ENCODE measurements at places on chromosomes 3 and 15. TPM values are rescaled to one million over a fixed set of nuclear protein-coding genes. Genes with fewer than 3 reads are reported as not detected.

Gene NSMCE3
- 6.9 TPM for total RNA-seq

- no peaks in the 10 kb centered on the region for H3K27me3 ChIP-seq
- H3K36me3 ChIP-seq: no peaks in the 10 kb centered on the region
- DNase-seq: no peak
- no peak overlapping the region for H3K27ac ChIP-seq
- no peaks in the 10 kb centered on the region for H3K4me1 ChIP-seq
These were observed 67.4 kb upstream of the SAMMSON start for GRCh38 chr3:69932087-69932486.

Gene KNG1
- total RNA-seq: not detected

GRCh38 chr3:35262406-35262805, 376.9 kb upstream of the ARPP21 start:
- no peaks in the 10 kb centered on the region for H3K4me1 ChIP-seq
- no peaks in the 10 kb centered on the region for H3K27me3 ChIP-seq
- no peak overlapping the region for H3K4me3 ChIP-seq
- no peak overlapping the region for H3K27ac ChIP-seq

- H3K27me3 ChIP-seq: no peaks in the 10 kb centered on the region
- H3K4me3 ChIP-seq: peak overlapping the region; percentile 84
- peaks cover 3% of the 10 kb centered on the region for H3K4me1 ChIP-seq
- H3K27ac ChIP-seq: no peak overlapping the region
These were observed 569 bp downstream of the TMEM266 start for GRCh38 chr15:76060118-76060989.

DNA sequence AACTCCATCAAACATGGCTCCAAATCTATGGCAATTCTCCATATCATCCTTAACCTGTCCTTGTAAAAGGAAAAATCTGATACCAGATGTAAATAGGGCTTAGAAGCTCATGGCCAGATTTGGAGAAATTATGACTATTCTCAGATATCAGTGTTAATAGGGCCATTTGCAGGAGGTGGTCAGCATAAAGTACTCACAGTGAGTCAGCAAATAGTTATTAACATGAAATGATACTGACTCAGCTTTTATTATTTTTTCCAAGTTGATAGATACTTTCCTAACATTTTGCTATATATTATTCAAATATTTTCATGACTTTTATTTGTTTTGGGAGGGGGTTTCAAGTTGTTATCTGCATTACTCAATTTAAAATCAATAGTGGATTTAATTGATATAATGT, 255.8 kb downstream of the MFSD1 start:
- H3K4me1 ChIP-seq: no peaks in the 10 kb centered on the region
- H3K36me3 ChIP-seq: no peaks in the 10 kb centered on the region
- DNase-seq: no peak

Gene GYG1
- 31.5 TPM for total RNA-seq

Gene CHP1
- 87.0 TPM for total RNA-seq

Gene SKIL
- 170 TPM for total RNA-seq

Gene BFSP2
- not detected for total RNA-seq

Gene CLDN1
- 2.1 TPM for total RNA-seq

GRCh38 chr3:108410531-108410984, 99.8 kb downstream of the MYH15 start:
- H3K36me3 ChIP-seq: no peaks in the 10 kb centered on the region
- no peak overlapping the region for H3K4me3 ChIP-seq
- no peak overlapping the region for H3K27ac ChIP-seq
- DNase-seq: no peak
- H3K27me3 ChIP-seq: no peaks in the 10 kb centered on the region

Gene CDHR4
- total RNA-seq: not detected

All from H9 (cell line).